ENCODE measurements at places on chromosomes 13 and 19. TPM values are rescaled to one million over a fixed set of nuclear protein-coding genes. Genes with fewer than 3 reads are reported as not detected.
A peak's percentile ranks its signal among the peaks of the same experiment; 100 is the strongest.

The KEAP1 gene
- 25.2 TPM for total RNA-seq

The LEUTX gene
- not detected for total RNA-seq

The FAM83E gene
- 2.6 TPM for total RNA-seq

The ALG5 gene
- 17.2 TPM for total RNA-seq

The OVOL3 gene
- total RNA-seq = not detected

The ZNF132 gene
- total RNA-seq = 1.0 TPM

The TMEM255B gene
- total RNA-seq = 1.8 TPM

The EML2 gene
- 20.3 TPM for total RNA-seq

The BRME1 gene
- total RNA-seq = 0.49 TPM

The IRF2BP1 gene
- total RNA-seq = 34.5 TPM

The APOE gene
- total RNA-seq = 195 TPM

The ZNF211 gene
- total RNA-seq = 27.0 TPM

The CEACAM3 gene
- total RNA-seq = not detected

The GNG7 gene
- total RNA-seq = 9.6 TPM

The STOML3 gene
- 0.21 TPM for total RNA-seq

The POSTN gene
- total RNA-seq = not detected

The AXL gene
- total RNA-seq = 45.6 TPM

The SLC25A41 gene
- total RNA-seq = 0.46 TPM

The LILRB4 gene
- not detected for total RNA-seq

The DCLK1 gene
- 6.4 TPM for total RNA-seq

The ZSCAN4 gene
- not detected for total RNA-seq

- no peak for DNase-seq
Observed at GRCh38 chr13:102293723-102294122, 108.1 kb downstream of the FGF14 start.

DNA sequence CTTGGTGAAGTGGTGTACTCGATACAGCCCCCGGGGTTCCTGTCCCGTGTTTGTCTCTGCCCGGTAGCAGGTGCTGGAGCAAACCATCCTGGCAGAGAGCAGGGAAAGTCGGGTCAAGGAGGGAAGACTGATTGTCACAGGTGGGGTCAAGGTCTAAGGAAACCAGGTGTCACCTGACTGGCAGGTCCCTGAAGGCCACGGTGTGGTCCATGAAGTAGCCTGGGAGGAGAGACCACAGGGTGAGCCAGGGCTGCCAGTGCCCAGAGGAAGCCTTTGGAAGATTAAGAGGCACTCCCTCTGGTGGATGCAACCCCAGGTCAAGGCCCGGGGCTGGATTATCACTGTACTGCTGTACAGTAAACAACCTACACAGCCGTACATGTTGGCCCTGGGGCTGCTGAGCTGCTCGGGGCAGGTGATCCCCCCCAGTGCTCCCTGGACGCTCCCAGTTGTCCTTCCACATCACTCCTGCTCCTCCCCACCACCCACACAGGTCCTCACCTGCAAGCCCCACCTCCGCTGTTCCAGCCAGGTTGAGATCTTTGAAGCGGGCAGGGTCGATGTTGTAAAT lies 6.0 kb upstream of the CCER2 start:
- DNase-seq = peak; percentile 26

DNA sequence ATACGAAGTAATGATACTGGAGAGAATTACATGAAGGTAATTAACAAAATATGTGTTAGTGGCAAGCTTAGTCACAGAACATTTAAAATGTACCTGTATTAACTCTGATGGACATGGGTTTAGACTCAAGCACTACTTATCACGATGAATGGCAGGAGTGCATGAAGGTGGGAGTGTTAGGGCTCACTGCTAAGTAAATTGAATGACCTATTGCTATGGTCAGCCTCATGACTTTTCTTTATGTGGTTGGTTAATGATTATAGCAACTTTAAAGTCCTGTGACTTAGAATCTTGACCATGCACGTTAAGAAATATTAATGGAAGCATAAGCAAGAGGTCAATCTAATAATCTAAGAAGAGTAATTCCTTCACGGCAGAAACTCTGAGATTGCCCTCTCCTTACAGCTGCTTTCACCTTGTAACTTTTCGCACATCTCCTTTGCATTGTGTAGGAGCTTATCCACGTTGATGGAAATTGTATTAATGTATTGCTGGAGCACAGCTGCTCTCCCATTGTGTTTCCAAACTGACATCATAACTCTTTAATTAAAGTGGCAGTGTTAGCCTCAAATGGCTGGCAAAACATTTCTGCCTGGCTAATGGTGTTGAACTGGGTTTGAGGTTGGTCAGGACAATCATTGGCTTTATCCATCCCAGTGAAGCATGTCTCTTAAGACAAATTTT lies 114.5 kb downstream of the RXFP2 start:
- no peak for DNase-seq

DNA sequence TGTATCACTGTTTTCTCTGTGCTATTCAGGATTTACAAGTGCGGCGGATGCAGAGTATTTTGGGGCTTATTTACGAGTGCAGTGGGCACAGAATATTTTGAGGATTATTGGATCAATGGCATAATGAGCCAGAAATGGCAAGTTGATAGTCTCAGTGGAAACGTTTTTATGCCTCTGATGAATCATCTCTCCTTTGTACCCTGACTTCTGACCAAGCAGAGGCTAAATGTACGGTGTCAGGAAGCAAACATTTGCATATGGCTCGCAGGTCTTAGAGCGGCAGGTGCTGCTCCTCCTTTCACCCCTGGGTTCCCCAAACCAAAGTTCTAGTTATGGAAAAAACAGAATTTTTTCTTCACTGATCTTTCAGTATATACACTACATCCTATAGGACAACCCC lies 94.5 kb downstream of the LIG4 start:
- DNase-seq = no peak

DNA sequence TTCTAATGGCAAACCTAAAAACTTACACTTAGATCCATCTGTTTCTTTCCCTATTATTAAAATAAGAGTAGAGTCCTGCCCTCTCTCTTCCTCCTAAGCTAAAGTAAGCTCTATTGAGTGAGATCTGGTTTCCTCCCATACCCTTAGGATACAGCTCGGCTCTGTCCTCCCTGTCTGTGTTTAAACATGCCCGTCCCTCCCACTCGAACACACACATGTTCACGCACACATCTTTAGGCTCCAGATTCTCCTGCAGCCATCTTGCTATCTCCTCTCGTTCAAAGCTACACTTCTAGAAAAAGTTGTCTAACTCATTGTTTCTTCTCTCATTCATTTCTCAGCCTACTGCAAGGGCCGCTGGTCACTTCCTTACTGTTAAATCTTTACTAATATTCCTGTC lies 15.1 kb upstream of the CEBPG start:
- DNase-seq = no peak

DNA sequence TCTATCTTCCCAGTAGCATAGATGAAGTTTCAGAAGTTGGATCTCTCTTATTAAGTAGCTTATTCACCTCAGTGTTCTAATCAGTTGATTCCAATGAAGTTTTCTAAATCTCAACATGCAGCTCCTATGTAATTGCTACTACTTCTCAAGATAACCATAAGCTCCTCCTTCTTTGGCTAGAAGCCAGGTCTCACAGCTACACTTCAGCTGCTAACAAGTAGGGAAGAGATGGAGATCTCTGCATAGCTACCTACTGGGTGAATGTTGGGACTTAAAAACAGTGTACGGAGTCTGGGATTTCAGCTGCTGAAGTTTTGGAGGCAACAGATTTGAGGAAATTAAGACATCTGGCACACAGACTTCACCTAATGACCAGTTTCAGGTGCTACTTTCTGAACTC lies 661.0 kb downstream of the SLITRK1 start:
- DNase-seq = no peak

GRCh38 chr19:41276231-41276630 lies 12.1 kb downstream of the HNRNPUL1 start:
- DNase-seq = no peak

DNA sequence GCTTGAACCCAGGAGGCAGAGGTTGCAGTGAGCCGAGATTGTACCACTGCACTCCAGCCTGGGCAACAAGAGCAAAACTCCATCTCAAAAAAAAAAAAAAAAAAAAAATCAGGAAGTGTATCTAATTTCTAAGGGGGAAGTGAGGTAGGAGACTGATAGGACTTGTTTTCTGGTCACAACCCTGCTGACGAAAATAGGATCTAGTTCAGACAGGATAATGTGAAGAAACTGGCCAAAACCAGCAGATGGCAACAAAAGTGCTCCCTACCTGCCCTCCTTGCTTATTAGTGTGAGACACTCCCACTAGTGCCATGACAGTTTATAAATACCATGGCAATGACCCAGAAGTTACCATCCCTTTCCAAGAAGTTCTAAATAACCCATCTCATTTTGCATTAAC lies 36.0 kb upstream of the KPNA3 start:
- DNase-seq = no peak

GRCh38 chr19:35438527-35438926 lies 9.5 kb upstream of the FFAR2 start:
- peak; percentile 39 for DNase-seq

GRCh38 chr19:52889931-52890330 lies 7.5 kb downstream of the ZNF320 start:
- DNase-seq = no peak

DNA sequence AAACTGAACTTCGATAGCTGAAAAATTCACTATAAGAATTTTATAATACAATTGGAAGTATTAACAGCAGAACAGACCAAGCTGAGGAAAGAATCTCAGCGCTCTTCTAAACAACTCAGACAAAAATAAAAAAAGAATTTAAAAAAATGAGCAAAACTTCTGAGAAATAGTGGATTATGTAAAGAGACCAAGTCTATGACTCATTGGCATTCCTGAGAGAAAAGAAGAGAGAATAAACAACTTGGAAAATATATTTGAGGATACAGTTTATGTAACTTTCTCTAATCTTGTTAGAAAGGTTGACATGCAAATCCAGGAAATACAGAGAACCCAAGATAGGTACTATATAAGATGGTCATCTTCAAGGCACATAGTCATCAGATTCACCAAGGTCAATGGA lies 25.4 kb downstream of the SLC25A15 start:
- DNase-seq = no peak

DNA sequence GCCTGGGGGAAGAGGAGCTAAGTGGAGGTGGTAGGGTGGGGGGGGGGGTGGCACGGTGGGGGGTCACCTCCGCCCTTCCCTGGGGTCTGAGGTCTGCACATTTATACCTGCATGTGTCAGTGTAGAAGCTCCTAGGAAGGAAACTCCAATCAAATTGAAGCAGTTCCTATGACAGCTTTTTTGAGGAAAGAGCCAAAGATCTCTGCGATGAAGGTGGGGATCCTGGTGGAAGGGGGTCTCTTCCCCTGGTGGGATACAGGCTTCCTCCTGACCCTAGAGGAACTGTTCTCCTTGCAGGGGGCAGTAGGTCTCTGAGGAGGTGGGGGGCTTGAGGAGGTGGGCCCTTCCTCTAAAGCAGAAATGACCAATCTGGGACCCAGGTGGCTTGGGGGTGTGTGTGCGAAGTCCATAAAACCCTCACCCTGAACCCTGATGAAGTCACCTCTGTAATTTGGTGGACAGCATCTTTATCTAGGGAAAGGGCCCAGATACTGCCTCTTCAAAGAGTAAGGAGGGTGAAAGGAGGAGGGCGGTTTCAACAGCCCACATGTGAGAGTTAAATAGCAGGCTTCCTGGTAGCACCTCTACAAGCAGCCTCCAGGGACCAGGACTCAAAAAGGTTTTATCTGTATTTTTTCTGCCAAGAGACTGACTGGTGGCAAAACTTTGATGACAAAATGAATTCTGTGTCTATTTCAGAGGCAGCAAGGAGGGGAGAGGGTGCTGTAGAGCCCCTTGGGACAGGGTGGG lies 12.9 kb downstream of the RANBP3 start:
- DNase-seq = no peak

GRCh38 chr13:106484084-106484483 lies 51.4 kb downstream of the EFNB2 start:
- DNase-seq = no peak

- peak; percentile 57 for DNase-seq
Observed at GRCh38 chr19:37988758-37989635, 82.0 kb downstream of the SIPA1L3 start.

DNA sequence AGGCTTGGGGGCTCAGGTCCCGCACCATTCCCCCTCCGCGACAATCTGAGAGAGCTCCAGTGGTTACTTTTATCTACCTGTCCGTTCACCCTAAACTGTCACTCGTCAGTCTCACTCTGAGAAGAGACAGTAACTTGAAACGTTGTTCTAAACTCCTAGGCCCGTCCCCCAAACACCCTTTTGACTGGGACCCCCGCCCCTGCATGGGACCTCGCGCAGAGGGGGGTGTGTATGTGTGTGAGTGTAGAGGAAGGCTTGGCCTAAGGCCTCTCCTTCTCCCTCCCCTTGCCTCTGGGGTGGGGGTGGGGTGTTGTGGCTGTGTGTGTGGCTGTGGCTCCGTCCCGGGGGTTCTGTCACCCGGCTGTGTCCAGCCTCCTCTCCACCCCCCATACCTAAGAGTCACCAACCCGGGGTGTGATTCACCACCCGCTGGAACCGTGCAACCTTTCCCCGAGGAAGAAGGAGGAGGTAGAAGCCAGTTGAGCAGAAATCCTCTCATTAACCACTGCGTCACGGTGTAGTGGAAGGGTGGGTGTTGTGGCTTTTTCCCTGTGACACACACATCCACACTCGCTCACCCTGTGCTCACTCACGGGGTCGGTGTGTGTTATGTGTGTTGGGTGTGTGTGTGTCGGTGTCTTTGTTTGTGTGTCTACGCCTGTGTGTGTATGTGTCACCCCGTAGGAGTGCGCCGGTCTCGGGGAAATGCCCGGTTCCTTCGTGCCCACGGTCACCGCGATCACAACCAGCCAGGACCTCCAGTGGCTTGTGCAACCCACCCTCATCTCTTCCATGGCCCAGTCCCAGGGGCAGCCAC lies 2.4 kb downstream of the FOSB start:
- no peak for DNase-seq

DNA sequence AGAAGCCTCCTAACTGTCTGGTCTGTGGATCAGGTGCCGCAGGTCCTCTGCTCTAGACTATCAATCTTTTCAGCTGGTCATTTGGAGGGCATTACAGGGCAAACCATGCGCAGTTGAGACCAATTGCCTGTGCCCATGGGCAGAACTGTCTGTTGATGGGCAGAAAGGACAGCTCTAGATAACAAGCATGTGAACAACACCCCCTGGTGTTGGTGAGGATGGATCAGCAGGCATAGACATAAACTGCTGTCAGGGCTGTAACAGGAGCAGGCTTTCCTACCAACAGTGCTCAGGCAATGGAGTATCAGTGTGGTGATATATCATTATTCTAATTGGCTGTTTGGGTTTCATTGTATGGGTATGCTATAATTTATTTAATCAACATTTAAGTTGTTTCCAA lies 104.7 kb upstream of the KL start:
- DNase-seq = peak; percentile 54
